ENCODE measurements at places on chromosomes 3 and 15. TPM values are rescaled to one million over a fixed set of nuclear protein-coding genes. Genes with fewer than 3 reads are reported as not detected.

GRCh38 chr15:85403745-85404144, 23.3 kb downstream of the AKAP13 start:
- DNase-seq: peak; percentile 59

DNA sequence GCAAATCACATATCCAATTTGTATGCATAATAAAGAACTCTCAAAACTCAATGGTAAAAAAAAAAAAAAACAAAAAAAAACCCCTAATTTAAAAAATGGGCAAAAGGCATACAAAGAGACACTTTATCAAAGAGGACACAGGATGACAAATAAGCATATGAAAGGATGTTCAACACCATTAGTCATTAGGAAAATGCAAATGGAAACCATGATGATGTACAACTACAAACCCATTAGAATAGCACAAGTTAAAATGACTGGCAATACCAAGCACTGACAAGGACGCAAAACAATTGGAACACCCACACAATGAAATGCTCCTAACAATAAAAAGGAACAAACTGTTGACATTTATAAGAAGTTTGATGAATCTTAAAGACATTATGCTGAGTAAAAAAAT, 63.4 kb upstream of the ADAMTS17 start:
- DNase-seq: no peak

GRCh38 chr3:141441381-141442364, 45.2 kb upstream of the RASA2 start:
- peak; percentile 90 for DNase-seq

- peak; percentile 18 for DNase-seq
These were observed 271.4 kb downstream of the CLSTN2 start for GRCh38 chr3:140206196-140207040.

DNA sequence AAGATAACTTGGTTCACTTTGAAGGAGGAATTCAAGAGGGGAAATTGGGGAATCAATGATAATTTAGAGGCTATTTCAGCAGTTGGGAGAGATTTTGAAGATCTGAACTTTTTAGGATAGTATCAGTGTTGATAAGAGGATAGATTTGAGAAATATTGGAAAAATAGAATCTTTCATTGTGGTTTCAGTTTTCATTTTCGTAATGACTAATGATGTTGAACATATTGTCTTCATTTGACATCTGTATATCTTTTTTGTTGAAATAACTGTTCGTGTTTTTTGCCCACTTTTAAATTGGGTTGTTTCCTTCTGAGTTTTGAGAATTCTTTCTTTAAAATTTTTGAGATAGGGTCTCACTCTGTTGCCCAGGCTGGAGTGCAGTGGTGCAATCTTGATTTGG, 21.1 kb downstream of the ECT2 start:
- no peak for DNase-seq

- no peak for DNase-seq
These were observed 23.9 kb downstream of the VGLL3 start for GRCh38 chr3:86967062-86967461.

DNA sequence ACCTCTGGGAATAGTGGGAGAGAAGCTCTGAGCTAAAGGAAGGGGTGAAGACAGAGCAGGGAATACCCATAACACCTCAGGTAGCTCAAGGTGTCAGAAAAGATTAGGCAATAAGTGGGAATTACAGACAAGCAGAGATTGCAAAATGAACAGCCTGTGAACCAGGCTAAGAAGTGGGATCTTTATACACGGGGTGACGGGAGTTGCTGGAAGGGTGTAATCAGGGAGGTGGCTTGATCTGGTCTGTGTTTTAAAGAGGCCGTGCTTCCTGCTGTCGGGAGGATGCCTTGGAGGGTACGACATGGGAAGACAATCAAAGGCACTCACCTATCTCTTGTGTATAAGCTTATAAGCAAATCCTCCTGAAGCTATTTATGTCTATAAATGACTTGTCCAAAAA, 216.3 kb downstream of the CLSTN2 start:
- no peak for DNase-seq

DNA sequence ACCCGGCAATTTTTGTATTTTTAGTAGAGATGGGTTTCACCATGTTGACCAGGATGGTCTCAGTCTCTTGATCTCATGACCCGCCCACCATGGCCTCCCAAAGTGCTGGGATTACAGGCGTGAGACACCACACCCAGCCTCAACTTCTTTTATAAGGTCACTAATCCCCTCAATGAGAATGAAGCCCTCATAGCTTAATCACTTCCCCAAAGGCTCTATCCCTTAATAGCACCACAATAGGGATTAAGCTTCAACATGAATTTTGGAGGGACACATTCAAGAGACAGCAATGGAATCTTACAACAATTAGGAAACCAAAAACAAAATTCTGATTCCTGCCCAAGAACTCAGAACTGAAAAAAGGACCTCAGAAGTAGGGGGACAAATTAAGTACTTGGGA, 126.8 kb downstream of the ATP1B3 start:
- DNase-seq: no peak

- DNase-seq: no peak
These were observed 40.9 kb downstream of the PHLDB2 start for GRCh38 chr3:111899966-111900365.

DNA sequence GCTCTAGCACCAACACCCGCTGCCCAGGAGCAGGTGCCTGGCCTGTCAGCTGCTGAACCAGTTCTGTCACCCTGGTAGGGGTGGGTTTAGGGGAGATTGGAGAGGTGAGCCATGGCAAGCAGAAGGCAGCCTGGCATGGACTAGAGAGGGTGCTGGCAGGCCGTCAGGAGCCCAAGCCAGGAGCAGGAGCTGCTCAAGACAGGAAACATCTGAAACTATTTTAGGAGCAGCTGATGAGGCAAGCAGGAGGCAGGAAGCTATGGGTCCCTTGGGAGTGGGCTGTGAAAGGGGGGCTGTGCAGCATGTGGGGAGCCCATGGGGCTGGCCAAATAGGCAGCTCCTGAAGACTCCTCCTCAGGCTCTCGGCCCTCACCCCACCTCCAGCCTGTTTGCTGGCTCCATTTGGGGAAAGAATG, 2.3 kb downstream of the INKA1 start:
- peak; percentile 56 for DNase-seq

Gene PEX5L
- total RNA-seq: under 0.01 TPM

Gene CP
- 0.28 TPM for total RNA-seq

Gene COMMD4
- total RNA-seq: 91.2 TPM

Gene MGLL
- 23.7 TPM for total RNA-seq

Gene GOLGA8Q
- total RNA-seq: 0.18 TPM

Gene ECE2
- total RNA-seq: not detected

Measured in IMR-90 (cell line).